ENCODE measurements at places on chromosomes 1 and 21. TPM values are rescaled to one million over a fixed set of nuclear protein-coding genes. Genes with fewer than 3 reads are reported as not detected.

Gene TNFRSF25
- total RNA-seq, result 14.5 TPM

Gene UQCRH
- total RNA-seq, result 107 TPM

Gene SPRR2D
- not detected for total RNA-seq

Gene LEFTY2
- total RNA-seq, result not detected

Gene CFAP74
- total RNA-seq, result not detected

Gene ALPL
- total RNA-seq, result not detected

Gene TRAF3IP3
- total RNA-seq, result 287 TPM

Gene PEX11B
- total RNA-seq, result 24.9 TPM

Gene AUNIP
- total RNA-seq, result 0.20 TPM

Gene B3GALT6
- total RNA-seq, result 16.5 TPM

Gene DEPDC1
- not detected for total RNA-seq

Gene OR6K3
- total RNA-seq, result not detected

Gene GJC2
- total RNA-seq, result 1.0 TPM

Gene BEND5
- total RNA-seq, result 1.2 TPM

Gene KRTAP21-2
- not detected for total RNA-seq

Gene CLIC4
- 3.8 TPM for total RNA-seq

Gene CYP4A11
- not detected for total RNA-seq

Gene C1orf141
- total RNA-seq, result not detected

Gene TMEM52
- not detected for total RNA-seq

Gene HCRTR1
- total RNA-seq, result not detected

Gene LCE3B
- total RNA-seq, result not detected

Gene SOAT1
- 51.3 TPM for total RNA-seq

Gene LCE2B
- total RNA-seq, result not detected

Gene NR0B2
- total RNA-seq, result not detected

Gene SDCCAG8
- total RNA-seq, result 28.3 TPM

Gene KISS1
- total RNA-seq, result not detected

Gene BSND
- total RNA-seq, result not detected

Gene ESPN
- 1.7 TPM for total RNA-seq

Gene MYBPH
- not detected for total RNA-seq

Gene NT5C1A
- total RNA-seq, result not detected

Gene PFKFB2
- total RNA-seq, result 8.5 TPM

Gene CRYBG2
- total RNA-seq, result 2.5 TPM

Gene LRRC38
- total RNA-seq, result not detected

Gene SLC5A9
- total RNA-seq, result not detected

Gene NGF
- not detected for total RNA-seq

Gene NTMT2
- total RNA-seq, result not detected

Gene ELF3
- total RNA-seq, result 3.0 TPM

Gene GPR161
- not detected for total RNA-seq

Gene CFHR1
- total RNA-seq, result not detected

Gene PHC2
- 46.6 TPM for total RNA-seq

Gene IFNLR1
- total RNA-seq, result 2.5 TPM

Gene CRYAA
- total RNA-seq, result not detected

Gene F13B
- not detected for total RNA-seq

Gene TSSK3
- 1.4 TPM for total RNA-seq

Gene CD53
- total RNA-seq, result 522 TPM

Data from natural killer cell (primary cell).